Temporal lobe (tissue), 4 donors: ENCODE measurements at places on chromosomes 12 and 14. TPM values are rescaled to one million over a fixed set of nuclear protein-coding genes. Genes with fewer than 3 reads are reported as not detected.

The TGM1 gene
- total RNA-seq: 0.49 TPM

The SPTB gene
- 17.0 TPM for total RNA-seq

The GUCY2C gene
- total RNA-seq: under 0.01 TPM

The CPNE6 gene
- total RNA-seq: 46.2 TPM

The SLC38A4 gene
- 0.74 TPM for total RNA-seq

The RAB21 gene
- 13.3 TPM for total RNA-seq
